CD4-positive, alpha-beta T cell treated with Interleukin-17A for 4 hours (primary cell): ENCODE measurements at places on chromosomes 5 and 9.

- DNase-seq, result no peak
Observed at GRCh38 chr5:84693256-84693655, 308.6 kb upstream of the EDIL3 start.

DNA sequence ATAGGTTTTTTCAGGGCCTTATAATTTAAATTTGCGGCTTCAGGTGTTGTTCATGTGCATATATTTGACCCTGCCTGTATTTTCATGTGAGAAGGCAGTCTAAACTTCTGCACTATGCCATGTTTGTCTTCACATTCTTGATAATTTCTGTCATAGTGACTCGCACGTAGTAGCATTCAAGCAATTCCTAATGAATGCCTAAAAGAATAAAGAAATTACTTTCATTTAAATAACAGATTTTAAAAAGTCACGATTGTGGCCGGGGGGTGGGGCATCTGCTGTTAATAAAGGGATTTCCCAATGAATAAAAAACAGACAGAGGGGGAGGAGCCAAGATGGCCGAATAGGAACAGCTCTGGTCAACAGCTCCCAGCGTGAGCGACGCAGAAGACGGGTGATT, 318.0 kb downstream of the ADAMTS6 start:
- no peak for DNase-seq

- no peak for DNase-seq
Observed at GRCh38 chr9:81999806-82000205, 11.2 kb downstream of the SPATA31D1 start.

GRCh38 chr9:129027685-129028191, 393 bp downstream of the SH3GLB2 start:
- DNase-seq, result peak; percentile 84

- peak; percentile 9 for DNase-seq
Observed at GRCh38 chr5:100840370-100840769, 62.7 kb downstream of the ST8SIA4 start.

GRCh38 chr5:17276445-17276844, 59.0 kb downstream of the BASP1 start:
- DNase-seq, result no peak

GRCh38 chr5:176517053-176517661, 20.0 kb downstream of the RNF44 start:
- no peak for DNase-seq

GRCh38 chr9:91193087-91193657, 168.5 kb downstream of the AUH start:
- DNase-seq, result no peak
